ENCODE measurements at places on chromosomes 16 and 17.

GRCh38 chr16:88638323-88639230 lies at the start of gene IL17C:
Gene IL17C, plus strand, starts transcription at chr16:88638572. Its CDS starts 70 bp downstream, at chr16:88638642.
- no peak for DNase-seq

DNA sequence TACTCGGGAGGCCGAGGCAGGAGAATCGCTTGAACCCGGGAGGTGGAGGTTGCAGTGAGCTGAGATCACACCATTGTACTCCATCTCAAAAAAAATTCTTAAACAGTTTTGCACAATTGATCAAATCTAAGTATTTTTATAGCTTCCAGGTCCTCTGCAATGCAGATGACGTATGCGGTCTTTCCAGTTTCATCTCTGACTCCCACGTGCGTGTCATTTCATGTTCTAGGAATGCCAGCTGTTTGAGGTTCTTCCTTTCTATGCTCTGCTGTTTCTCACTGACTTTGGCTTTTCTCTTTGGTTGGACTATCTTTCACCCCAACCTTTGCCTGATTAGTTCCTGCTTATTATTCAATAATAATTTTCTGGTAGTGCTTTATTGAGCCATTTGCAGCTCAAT lies 16.2 kb downstream of the CHP2 start:
- no peak for DNase-seq

GRCh38 chr17:31216031-31216751 lies 80.8 kb downstream of the OMG start:
- DNase-seq, result peak; percentile 65

DNA sequence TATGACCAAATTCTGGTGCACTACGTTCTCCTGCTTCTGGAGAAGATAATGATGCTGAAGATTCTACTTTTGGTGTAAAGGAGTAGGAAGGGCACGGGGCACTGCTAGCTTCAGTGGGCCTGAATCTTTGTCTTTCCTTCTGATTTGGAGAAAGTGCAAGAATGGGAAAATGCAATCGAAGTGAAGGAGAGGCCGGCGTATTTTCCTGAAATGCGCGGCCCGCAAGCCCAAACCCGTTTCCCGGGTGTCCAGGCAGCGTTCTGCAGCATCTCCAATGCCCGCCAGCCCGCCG lies 372 bp upstream of the NDE1 start:
- DNase-seq, result no peak

GRCh38 chr16:72794319-72794718 lies 253.6 kb downstream of the ZFHX3 start:
- no peak for DNase-seq

- peak; percentile 85 for DNase-seq
These were observed 1.1 kb downstream of the KATNB1 start for GRCh38 chr16:57736419-57737351.

DNA sequence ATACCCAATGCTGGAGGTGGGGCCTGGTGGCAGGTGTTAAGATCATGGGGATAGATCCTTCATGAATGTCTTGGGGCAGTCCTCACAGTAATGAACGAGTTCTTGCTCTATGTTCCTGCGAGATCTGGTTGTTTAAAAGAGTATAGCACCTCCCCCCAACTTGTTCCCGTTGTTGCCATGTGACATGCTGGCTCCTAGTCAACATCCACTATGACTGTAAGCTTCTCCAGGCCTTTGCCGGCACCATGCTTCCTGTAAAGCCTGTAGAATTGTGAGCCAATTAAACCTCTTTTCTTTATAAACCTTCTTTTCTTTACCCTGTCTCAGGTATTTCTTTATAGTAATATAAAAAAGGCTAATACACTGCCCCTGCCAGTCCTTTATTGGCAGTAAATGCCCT lies 33.3 kb downstream of the RANBP10 start:
- peak; percentile 91 for DNase-seq

DNA sequence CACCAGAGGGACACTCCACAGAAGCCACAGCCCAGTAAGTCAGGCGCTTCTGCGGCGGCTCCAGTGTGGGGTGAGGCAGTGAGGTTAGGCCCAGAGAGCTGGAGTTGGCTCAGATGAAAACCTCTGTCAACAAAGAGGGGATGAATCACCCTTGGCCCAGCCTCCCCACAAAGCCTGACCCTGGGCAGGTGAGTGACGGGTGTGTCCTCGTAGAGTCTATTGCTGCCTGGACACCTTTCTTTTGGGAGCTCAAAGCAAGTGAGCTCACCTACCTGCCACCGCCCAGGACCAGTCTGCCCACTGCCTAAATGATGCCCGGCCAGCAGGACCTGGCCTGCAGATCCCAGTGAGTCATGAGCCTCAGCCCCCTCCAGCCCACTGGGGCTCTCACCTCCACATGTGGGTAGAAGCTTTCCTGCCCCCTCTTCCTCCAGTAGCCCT lies 24.9 kb upstream of the DBNDD1 start:
- no peak for DNase-seq

All from lung microvascular endothelial cell (primary cell).